Esophagus squamous epithelium (tissue), 5 donors: ENCODE measurements at places on chromosomes 7 and 10. TPM values are rescaled to one million over a fixed set of nuclear protein-coding genes. Genes with fewer than 3 reads are reported as not detected.

PLCE1 gene
- 3.4 TPM for total RNA-seq

ZYX gene
- total RNA-seq = 78.8 TPM

CALCR gene
- total RNA-seq = not detected

MYPN gene
- not detected for total RNA-seq

TSPAN13 gene
- total RNA-seq = 9.5 TPM

NKX6-2 gene
- total RNA-seq = not detected

CTNNA3 gene
- 1.9 TPM for total RNA-seq

GALNT11 gene
- 26.9 TPM for total RNA-seq

ZNF467 gene
- total RNA-seq = 2.6 TPM

BCL7B gene
- total RNA-seq = 39.8 TPM

AKR1D1 gene
- total RNA-seq = not detected

C10orf90 gene
- total RNA-seq = not detected

GATAD1 gene
- 13.7 TPM for total RNA-seq

SPDYE6 gene
- total RNA-seq = not detected

COBL gene
- 21.3 TPM for total RNA-seq

MAT1A gene
- 2.3 TPM for total RNA-seq

IFIT1B gene
- not detected for total RNA-seq

CYP26C1 gene
- not detected for total RNA-seq

EMX2 gene
- total RNA-seq = 0.19 TPM

NUDT13 gene
- 1.9 TPM for total RNA-seq

GPR15LG gene
- total RNA-seq = 335 TPM
